ENCODE measurements at places on chromosomes 7 and 10.

DNA sequence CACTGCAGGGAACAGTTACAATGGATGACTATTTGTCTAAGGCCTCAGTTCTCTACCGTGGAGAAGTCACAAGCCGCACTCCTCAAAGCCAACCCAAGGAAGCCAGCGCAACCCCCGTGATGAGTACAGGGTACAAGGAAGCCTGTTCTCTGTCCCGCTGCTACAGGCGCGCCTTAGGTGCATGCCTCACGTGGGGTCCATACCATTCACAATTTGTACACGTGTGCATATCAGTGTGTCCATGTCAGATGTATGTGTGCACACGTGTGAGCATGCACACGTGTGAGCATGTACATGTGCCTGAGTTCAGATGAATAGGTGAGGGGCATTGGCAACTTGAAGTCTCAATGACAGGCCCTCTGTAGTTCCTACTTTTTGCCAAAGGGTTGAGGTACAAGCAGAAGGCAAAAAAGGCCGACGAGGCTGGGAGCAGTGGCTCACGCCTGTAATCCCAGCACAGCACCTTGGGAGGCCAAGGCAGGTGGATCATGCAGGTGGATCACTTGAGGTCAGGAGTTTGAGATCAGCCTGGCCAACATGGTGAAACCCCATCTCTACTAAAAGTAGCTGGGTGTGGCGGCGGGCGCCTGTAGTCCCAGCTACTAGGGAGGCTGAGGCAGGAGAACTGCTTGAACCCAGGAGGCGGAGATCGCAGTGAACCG is 62.8 kb downstream of the CTBP2 start:
- DNase-seq: no peak

DNA sequence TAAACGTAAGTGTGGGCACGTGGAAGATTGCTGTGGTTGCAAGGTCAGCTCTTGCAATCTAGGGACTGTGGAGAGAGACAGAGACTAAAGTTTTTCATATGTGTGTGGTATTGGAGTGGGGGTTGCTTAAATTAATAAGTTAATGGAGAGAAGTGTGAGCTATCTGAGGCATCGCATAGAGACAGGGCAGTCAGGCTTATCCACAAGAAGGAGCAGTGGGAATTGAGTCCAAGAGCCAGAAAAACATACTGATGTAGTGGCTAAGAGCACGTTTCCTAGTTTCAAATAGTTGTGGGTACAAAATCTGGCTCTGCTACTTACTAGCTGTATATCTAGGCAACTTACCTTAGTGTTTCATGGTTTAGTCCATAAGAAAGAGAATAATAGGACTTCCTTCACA is 65.8 kb downstream of the SORCS3 start:
- no peak for DNase-seq

GRCh38 chr7:36732806-36733205 is 8.5 kb upstream of the AOAH start:
- no peak for DNase-seq

DNA sequence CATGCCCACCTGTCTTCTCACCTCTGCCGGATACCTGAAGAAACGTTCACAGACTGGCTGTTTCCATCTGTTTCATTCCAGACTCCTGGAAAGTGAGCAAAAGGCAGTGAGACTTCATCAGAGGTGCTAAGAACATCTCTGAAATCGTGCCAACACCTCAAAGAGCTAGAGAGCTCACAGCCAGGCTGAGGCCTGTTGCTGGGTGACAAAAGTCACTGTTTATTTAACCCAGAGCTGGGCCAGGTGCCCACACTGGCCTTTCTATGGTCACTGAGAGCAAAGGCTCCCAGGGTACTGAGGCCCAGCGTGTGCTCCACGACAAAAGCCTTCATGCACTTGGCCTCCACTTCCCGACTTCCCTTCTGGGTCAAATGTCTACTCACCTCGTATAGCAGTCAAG is 3.7 kb upstream of the NANOS1 start:
- no peak for DNase-seq

DNA sequence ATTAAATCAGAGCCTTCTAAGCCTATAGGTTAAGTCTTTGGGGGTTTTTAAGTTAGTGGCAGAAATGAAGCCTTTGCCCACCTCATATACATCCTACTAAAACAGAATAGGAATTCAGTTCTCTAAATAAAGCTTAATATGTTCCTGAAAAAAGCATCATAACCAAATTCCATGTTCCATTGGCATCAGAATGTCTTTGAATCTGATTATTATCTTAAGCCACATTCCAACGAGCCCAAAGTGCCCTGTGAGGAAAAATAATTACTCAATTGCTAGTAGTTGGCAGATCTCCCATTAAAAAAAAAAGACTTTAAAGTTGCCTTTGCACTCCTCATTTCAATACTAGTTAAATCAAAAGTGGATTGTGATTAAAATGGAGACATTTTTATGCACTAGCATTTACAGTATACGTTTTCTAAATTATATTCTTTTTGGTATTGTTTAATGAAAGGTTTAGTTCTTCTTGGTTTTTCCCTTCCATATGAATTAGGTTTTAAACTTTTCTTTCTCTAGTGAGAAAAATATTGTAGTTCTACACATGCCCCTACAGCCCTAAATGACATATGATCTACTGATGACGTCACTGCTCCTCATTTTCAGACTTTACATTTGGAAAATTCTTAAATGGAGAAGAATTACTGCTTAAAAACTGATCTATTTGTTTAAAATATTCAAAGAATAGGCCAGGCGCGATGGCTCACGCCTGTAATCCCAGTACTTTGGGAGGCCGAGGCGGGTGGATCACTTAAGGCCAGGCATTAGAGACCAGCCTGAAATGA is 54.3 kb upstream of the CABCOCO1 start:
- no peak for DNase-seq

- DNase-seq: no peak
Observed at GRCh38 chr7:129798616-129799349, 154.0 kb downstream of the UBE2H start.

Measured in NCI-H524 (cell line).